NCI-H524 treated with DMSO at 0.1 percent for 48 hours (cell line): ENCODE measurements at places on chromosomes 3 and 15.

- DNase-seq: no peak
Observed at GRCh38 chr3:170889132-170889531, 19.1 kb upstream of the RPL22L1 start.

DNA sequence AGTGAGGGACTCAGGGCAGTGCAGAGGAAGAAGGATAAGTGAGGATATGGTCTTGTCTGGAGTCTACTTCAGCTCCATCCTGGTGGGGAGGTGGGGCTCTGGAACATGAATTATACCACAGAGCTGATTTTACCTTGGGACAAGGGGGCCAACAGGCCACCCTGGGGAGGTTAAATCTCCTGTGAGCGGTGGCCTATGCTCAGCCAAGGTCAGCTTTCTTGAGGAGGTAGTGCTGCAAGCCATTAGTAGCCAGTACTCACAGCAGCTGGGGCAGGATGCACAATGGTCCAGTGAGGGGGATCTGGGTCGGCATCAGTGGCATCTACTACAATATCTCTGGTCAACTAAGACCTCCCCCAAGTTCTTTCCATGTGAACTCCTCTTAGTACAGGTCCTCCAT, 49.7 kb downstream of the XYLB start:
- no peak for DNase-seq

DNA sequence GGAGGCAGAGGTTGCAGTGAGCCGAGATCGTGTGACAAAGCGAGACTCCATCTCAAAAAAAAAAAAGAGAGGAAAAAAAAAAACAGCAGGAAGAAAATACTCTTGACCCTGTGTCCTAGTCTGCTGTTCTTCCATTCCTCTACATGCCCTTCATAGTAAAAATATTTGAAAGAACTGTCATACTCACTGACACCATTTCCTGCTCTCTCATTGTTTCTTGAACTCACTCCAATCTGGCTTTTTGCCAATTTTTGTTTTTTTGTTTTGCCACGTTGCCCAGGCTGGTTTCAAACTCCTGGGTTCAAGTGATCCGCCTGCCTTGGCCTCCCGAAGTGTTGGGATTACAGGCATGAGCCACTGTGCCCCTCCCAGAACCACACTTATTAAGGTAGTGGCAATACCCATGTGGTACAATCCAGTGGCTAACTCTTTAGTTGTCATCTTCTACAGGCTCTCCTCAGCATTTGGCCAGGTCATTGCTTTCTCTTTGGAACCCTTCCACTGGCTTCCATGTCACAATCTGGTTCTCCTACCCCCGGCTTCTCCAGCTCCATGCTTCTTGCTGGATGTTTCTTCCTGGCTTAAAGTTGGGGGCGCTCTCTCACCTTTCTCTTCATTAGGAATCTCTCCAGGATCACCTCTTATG, 238.2 kb upstream of the C2CD4B start:
- DNase-seq: no peak

DNA sequence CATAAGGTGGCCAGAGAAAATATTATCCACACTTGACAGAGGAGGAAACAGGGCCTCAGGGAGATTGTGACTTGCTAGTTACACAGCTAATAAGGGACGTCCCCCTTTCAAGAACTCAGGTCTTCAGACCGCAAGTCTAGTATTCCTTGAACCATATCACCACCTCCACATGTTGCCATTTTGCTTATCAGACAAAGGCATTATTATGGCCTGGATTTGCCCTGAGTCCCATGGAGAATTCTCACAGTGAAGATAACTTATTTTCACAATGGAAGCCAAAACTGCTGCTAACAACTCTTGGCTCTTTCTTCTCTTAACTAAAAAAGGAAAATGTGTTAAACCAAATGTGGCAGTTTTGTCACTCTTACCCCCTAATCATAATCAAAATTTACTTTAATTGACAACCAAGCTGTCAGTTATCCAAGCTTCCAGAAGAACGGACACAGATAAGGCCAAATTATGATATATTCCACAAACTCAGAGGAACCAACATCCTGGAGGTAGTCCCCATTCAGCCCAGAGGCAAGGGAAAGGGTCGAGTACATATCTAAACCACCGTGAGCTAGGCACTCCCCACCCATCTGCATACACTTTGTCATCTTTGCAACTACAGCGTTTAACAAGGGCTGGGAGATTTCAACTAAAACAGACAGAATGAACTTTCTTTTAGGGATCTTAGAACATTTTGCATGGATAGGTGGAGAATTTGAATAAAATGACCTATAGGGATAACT, 63.6 kb upstream of the THBS1 start:
- DNase-seq: no peak

DNA sequence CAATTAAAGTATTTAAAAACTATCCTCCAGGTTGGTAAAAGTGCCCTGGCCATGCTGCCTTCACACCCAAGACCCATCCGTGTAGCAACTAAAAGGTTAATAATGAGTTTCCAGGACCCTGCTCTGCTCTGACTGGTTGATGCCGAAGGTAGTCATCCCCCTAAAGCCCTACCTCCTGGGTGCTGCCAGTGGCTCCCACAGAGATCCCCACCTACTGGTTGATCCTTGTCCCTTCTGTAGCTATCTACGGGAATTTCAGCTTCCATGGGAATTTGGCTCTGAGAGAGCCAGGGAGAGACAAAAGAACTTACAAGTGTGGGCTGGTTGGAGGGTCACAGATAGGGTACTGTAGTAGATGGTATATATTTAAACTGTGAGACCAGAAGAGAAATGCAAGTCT, 110.6 kb upstream of the NANOGP8 start:
- no peak for DNase-seq

GRCh38 chr15:70035051-70035718, 62.5 kb downstream of the TLE3 start:
- no peak for DNase-seq

DNA sequence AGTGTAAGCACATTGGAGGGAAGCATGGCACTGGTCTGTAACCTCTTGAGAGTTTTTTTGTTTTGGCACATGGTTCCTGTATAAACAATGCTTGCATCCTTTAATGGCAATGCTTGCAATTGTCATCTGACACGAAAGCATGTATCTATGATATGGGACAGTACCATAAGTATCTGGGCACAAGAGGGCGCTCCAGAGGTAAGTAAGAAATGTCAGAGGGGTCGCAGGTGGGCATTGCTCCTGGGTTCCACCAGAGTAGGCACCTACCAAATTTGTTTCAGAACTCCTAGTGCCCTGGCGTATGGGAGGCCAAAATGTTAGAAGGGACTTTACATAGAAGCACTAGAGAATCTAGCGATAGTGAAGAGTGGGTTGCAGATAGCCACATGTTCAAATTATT, 58.7 kb upstream of the BCHE start:
- peak; percentile 10 for DNase-seq

DNA sequence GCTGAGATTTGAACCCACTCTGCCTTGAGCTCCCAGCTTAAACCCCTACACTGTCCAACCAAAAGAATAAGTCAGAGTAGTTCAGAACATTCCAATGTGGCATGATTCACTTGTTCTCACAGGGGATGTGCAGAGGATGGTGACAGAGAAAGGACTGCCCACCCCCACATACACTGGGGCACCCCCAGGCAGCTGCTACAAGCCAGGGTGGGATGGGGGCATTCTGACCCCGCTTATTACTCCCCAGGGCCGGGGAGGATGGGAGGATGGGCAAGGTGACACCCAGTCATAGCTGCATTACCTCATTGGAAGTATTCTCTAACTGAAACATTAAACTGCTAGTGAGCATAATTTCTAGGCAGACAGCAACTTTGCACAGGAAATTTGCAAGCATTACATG, 126.0 kb upstream of the PRR20G start:
- no peak for DNase-seq

DNA sequence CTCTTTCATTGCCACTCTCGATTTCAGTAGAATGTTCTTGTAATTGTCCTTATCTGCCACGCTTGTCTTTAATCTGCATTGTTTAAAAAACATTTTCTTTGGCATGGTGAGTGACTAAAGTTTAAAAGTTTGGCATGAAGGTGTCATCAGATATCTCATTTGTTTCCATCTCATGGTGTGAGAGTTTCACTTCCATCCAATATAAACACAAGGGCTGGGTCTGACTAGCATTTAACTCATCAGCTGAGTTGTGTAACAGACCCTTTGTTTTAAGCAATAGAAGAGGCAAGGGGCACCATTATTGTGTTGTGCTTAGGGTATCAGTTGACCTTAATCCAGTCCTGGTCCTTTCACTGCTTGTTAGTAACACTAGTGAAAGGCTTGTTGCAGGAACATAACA, 49.9 kb upstream of the IL12A start:
- DNase-seq: no peak

DNA sequence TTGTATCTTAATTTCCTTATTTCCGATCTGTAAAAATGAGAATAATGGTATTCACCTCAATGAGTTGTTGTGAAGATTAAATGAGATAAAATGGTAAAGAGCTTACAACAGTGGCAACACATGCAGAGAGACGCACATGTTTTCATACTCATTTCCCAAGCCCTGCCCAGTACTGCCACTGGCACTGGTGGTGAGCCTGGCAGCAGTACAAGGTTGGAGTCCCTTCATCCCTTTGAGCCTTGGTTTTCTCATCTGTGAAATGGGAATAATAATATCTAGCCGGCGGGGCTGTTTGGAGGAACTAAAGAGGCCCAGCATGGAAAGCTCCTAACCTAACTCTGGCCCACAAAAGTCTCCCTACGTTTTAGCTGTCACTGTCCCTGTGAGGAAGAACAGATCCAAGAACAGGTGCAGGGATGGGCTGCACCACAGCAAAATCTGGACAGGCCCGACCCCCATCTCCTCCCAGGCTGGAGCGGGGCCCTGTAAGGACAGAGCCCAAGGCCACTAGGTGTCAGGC, 866 bp upstream of the CD276 start:
- DNase-seq: no peak

GRCh38 chr3:104578558-104578957, 788.2 kb upstream of the ALCAM start:
- no peak for DNase-seq

GRCh38 chr3:27657871-27658270, 64.3 kb downstream of the EOMES start:
- no peak for DNase-seq

GRCh38 chr3:122793568-122794416, at the start of gene HSPBAP1:
HSPBAP1 (minus strand) TSS chr3:122793831; CDS start chr3:122793680, 151 bp downstream.
- no peak for DNase-seq

DNA sequence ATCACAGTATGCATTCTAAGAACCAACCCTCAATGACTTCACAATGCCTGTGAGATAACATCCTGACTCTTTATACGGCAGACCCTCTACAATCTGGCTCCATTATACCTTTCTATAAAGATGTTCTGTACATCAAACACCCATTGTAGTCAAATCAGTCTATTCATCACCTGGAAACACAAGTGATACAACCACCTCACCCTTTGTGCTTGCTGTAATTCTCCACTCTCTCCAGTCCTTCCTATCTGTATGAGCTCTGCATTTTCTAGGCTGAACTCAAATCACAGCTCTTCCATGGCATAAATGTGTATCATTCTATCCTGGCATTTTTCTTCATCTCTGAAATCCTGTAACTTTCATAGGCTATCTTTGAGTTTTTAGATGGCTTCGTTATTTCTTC, 539.4 kb downstream of the GRM7 start:
- no peak for DNase-seq

GRCh38 chr3:159239059-159239458, 437.2 kb downstream of the MFSD1 start:
- DNase-seq: peak; percentile 86

GRCh38 chr3:14235912-14236295, 57.3 kb downstream of the LSM3 start:
- no peak for DNase-seq

DNA sequence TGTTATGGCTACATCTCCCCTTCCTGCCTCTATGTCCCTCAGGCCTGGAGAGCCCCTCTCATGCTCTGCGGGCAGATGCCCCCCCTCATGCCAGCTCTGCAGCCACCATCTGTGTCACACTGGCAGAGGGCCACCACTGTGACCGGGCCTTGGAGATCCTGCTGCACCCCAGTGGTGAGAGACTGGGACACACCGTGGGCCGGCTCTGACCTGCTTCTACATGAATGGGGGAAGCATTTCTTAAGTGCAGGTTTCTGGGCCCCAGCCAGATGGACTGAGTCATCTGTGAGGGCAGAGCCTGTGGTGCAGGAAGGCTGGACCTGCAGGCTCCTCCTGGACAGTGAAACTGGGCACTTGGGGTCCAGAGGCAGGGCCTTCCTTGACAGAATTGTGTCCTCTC, 4.8 kb downstream of the VWA5B2 start:
- peak; percentile 63 for DNase-seq

- DNase-seq: no peak
Observed at GRCh38 chr3:136802481-136802996, 16.4 kb upstream of the SLC35G2 start.

GRCh38 chr3:62795978-62796657, 79.1 kb downstream of the CADPS start:
- no peak for DNase-seq

GRCh38 chr3:192706272-192706671, 21.1 kb downstream of the FGF12 start:
- no peak for DNase-seq

GRCh38 chr15:55768670-55769185, 25.8 kb upstream of the PRTG start:
- DNase-seq: no peak

DNA sequence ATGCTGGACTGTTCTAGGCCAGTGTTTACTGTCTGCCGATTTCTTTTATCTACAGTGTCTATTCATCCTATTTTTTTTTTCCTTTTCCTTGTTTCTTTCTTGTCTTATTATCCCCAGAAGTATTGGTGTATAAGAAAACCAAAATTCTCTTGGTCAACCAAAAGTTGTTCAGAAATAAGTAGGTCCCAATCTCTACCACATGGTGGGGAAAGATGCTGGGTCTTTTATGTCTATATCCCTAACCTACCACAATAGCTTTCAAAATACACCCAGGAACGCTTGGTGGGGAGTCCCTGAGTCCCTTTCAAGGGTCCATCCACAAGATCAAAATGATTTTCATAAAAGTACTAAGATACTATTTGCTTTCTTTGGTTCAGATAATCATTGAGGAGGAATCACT, 225.6 kb downstream of the CLSTN2 start:
- no peak for DNase-seq

DNA sequence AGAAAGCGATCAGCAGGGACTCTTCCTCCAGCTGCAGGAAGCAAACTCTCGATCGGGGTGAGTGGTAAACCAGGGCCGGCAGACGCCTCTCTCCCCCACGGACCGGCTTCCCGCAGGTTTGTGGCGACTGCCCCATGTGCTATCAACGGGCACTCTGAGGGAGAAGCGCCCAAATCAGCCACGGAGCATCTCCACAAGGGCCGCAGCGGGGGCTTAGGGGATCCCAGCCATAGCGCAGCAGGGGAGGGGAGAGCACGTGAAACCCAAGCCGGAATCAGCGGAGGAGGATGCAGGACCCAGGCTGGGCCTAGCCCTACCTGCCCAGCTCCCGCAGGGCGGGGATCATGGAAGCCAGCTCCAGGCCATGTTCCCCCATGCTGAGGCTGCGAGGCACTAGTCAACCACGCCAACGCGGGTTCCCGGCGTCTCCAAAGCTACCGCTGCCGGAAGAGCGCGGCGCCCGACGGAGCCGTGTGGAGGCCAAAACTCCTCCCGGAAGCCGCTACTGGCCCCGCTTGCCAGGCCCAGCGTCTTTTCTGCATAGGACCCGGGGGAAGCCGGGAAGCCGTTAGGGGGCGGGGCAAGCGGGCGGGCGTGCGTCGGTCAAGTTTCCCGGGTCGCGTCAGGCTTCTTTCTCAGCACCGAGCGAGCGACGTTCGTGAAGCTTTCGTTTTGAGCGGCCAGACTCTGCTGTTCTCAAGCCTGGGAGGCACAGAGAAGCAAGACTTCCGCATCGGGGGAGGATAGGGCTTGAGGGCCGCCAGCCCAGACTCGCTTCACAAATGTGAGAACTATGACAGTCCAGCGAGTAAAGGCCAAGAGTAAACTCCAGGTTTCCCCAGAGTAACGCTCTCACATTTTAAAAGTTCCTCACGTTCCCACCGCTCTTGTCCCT, at the start of gene ATR:
Gene ATR, minus strand, starts transcription at position 405 of the 895 bp plus-strand sequence. Its CDS starts 29 bp downstream, at position 376.
- DNase-seq: peak; percentile 83
